ENCODE measurements at places on chromosomes 3 and 15.

DNA sequence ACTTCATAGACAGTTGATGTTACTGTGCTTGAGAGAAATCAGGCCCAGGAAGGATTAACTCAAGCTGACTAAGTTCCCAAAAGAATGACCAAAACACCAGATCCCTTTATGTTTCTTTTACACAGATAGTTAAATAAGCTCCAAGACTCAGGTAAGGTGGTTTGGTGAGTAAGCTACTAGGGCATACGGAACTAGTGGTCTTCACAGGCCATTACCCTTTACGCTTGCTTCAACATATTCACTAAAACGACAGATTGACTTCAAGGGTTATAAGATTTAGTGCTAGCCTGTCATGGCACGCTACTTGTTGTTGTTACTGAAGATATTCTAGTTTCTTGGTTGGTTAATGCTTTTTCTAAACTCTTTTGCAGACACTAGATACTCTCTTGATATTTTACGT lies 369.3 kb downstream of the LPP start:
- DNase-seq: no peak

DNA sequence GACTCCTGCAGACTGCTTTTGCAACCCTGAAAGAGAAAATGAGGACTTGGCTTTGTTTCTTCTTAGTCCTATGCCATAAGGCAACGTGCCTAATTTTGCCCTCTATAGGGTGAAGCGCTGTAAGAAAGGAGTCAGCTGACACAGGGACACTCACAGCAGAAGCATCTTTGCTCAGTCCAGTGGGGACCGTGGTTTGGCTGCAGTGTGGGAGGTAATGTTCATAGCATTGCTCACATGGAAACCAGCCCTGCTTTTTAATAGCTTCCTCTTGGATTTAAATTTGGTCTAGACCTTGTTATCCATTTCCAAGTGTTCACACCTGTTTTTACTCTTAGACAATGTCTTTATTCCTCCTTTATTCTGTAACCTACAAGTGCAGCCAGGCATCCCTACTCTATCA lies 1032.1 kb downstream of the NTRK3 start:
- no peak for DNase-seq

- DNase-seq: no peak
Measured at GRCh38 chr15:101178931-101179330, 72.9 kb downstream of the CHSY1 start.

DNA sequence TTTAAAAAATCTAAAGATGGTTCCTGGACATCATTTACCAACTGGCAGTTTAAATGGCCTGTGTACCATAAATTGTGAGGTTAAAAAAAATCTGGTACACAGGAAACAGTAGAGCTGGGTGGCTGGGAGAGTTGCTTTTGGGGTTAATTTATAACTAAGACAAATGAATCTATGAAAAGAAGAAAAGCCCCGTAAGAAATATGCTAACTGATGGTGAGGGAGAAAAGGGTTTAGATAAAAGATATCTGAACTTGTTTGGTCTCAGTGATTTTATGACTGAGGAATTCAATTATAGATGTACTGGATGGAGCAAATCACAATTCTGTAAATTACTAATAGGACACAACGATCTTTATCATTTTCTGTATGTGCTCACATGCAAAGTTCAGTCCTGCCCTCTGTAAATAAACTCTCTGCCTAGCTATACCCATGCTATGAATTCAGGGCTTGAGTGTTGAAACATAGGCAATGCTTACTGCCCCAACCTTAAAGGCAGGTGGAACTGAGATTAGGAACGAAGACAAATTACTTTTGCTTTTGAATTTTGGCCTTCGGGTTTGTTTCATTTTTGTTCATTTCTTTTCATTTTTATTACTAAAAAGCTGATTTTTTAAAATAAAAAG lies 28.0 kb downstream of the PPARG start:
- DNase-seq: peak; percentile 39

DNA sequence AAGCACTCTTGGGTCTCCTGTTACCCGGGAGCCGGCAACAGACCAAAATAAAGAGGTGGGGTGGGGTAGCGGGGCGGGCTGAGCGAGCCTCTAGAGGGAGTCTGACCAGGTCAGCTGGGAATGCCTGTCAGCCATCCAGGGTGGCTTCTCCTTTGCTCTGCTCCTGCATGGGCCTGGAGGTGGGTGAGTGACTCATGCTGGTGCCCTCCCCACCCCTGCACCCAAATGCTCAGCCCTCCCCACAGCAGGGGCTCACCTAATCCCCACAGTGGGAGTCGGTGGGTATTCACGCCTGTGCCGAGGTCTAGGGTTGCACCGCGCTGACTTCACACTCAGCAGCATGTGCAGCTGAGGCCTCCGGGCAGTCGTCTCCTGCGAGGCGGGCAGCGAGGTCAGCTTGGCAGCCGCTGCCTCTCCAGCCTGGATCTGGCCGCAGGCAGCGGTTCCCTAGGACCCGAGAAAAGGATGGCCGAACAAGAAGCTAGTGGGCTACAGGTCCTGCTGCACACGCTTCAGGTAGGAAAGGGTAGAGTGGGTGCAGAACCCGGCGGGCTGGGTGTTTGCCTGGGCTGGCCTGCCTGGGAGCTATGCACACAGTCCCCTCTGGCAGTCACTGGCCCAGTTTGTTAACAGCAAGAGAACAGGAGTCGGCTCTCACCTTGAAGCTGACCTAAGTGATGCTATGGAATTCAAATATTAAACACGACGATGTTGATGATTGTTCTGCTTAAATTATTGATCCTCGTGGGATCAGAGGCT lies at the start of gene AGBL1:
Gene AGBL1, plus strand, starts transcription at position 364 of the 759 bp plus-strand sequence.
- no peak for DNase-seq

DNA sequence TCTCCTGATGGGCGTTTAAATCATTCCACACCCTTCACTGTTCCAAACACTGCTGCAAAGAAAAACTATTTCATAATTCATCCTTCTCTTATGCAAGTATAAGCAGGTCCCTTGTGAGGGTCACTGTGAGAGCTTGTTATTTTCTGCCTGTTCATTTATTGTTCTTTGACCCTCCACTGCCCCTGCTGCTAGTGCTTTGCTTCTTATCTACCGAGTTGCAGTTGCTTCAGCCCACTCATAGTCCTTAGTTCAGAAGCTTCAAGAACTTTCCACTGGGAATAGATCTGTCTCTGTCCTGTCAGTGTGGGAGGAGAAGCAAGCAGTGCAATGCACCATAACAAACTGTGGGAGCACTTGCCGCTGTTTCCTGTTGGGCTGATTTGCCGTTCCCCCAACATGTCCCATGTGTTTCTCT lies 39.8 kb downstream of the RIOX2 start:
- no peak for DNase-seq

DNA sequence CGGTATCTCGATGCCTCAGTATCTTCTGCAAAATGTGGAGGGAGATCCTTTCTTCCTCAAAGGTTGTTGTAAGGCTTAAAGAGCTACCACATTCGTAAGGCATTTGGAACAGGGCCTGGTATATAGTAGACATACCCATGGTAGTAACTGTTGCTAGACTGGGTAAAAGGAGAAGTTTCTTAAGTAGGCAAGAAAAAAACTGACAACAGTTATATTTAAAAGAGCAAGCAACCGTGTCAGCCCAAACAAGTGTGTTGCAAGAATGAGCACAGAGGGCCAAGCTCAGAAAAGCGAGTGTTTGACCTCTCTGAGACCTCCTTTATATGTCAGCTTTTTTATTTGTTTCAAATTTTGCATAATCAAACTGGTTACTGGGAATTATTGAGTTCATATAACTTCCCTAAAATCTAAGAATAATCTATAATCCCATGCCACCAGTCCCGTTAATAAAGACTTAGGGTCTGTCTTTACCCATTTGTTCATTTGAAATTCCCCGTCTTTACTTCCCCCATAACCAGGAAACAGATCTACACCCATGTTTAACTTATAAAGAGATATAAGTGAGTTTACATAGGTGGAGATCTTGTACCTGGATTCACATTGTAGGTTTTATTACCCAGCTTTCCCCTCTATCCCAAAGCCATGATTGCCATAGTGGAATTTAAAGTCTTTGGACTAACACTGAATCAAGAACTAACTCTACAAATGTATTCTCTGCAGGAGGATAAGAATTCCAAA lies 7.3 kb downstream of the B3GNT5 start:
- no peak for DNase-seq

GRCh38 chr3:128577711-128578110 lies 72.9 kb downstream of the RPN1 start:
- no peak for DNase-seq

DNA sequence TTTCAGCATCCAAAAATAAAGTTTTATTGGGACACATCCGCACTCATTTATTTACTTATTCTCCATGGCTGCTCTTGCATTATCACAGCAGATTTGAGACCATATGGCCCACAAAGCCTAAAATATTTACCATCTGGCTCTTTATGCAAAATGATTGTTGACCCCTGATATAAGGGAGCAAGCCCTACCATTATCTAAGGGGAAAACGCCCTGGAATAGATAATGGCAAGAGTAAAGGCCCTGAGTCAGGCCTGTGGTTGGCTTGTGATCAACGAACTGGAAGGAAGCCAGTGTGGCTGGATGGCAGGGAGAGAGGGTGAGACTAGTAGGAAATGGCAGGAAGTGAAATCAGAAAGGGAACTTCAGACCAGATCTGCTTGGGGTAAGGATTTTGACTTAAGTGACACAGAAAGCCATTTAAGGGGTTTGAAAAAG lies 24.6 kb upstream of the DMXL2 start:
- peak; percentile 74 for DNase-seq

- no peak for DNase-seq
Measured at GRCh38 chr15:38671675-38672254, 107.2 kb upstream of the RASGRP1 start.

DNA sequence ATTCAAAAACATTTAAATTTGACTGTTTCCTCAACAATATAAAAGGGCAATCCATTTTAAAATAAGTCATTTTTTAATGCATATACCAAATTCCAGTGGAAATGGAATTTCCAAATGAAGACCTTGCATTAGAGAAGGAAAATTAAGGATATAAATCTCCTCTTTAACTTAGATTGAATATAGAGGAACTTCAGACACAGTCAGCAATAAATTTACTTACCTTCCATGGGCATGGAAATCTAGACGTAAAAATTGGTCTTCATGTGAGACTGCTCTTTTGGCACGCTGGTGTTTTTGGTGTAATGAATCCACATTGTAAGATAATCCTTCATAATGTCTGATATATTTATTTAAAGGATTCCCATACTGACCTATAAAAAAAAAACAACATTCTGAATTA lies 32.1 kb downstream of the ADAM10 start:
- no peak for DNase-seq

- peak; percentile 91 for DNase-seq
Measured at GRCh38 chr3:50542177-50543034, 25.1 kb downstream of the C3orf18 start.

GRCh38 chr15:49169880-49170597 lies at the start of gene GALK2:
Gene GALK2 (plus strand): TSS chr15:49170247. CDS start chr15:49170323, 76 bp downstream.
- DNase-seq: peak; percentile 96

DNA sequence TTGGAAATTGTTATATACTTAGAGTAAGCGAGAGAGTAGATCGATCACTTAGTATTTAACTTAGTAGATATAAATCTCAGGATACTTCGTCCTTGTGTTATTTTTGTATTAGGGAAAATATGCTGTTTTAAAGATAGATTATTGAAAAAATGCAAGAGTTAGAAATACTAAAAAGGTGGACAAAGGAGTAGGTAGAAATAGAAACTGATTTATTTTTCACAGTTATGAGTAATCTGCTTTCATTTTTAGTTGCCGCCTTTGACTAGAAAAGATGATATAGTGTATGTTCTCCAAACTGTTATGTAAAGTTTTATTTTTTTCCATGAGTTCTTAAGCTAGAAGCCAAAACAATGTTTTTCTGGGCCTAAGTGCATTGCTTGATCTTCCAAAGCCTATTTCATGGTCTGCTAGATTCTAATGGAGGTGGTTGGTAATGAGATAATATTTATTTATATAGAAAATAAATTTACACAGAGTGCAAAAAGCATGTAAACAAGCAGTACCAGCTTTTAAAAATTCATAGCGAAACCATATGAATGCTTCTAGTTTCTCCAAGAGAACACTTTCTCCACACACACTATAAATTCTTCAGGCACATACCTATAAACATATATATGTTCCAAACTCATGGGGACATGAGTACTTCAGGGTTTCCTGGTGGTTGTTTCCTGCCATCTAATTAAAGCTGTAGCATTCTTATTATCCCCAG lies 61.1 kb downstream of the DIPK2A start:
- DNase-seq: no peak

GRCh38 chr3:168088106-168088720 lies 7.5 kb downstream of the GOLIM4 start:
- peak; percentile 37 for DNase-seq

DNA sequence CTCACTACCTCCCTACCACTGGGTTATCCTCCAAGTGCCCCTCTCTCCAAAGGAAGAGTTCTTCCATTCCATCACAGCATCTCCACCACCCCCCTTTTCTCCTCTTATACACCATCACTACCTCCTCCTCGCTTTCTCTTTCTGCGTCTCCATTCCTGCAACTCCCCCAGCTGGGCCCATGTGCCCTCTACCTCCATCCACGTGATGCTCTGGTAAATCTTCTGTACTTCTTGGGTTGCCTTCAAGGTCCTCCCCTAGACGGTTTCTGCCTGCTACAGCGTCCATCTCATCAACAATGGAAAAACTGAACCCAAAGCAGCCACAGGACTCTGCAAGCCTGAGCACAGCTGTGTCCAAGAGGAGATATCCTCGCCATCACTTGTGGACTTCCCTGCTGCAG lies 129.5 kb upstream of the SLCO3A1 start:
- no peak for DNase-seq

DNA sequence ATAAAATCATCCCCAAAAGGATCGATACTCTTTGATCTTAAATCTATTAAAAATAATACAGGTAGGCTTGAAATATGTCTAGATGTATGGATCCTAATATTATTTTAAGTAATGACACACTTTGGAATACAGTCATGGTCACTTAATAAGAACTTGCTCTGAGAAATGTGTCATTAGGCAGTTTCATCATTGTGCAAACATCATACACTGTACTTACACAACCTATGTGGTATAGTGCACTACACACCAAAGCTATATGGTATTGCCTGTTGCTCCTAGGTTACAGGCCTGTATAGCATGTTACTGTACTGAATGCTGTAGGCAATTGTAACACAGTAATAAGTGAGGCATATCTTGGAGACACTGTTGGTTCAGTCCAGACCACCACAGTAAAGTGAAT lies 307.1 kb downstream of the RAP2B start:
- no peak for DNase-seq

DNA sequence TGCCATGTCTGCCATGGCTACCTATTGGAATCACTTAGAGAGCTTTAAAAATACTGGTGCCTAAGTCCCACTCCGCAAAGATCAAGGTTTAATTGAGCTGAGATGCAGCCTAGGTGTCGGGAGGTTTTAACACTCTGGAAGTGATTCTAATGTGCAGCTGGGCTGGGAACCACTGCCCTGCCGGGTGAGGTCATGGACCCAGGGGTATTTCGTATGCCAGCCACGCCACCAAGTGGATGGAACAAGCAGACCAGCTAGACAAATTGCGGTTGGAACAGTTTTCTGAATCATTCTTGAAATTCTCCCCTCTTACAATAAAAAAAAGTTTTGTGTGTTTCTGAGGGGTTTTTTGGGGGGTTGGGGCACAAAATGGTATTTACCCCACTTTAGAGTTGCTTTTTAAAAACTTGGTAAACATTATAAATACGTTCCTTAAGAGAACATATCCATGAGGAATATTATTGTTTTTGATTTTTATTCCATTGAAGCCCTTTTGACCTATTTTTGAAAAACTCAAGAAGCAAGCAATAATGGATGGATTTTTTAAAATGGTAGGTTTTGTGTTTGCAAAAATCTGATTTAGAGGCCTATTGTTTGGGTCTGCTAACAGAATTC lies 66.2 kb upstream of the CSTA start:
- DNase-seq: peak; percentile 88
